ENCODE measurements at places on chromosomes 5 and 9.

DNA sequence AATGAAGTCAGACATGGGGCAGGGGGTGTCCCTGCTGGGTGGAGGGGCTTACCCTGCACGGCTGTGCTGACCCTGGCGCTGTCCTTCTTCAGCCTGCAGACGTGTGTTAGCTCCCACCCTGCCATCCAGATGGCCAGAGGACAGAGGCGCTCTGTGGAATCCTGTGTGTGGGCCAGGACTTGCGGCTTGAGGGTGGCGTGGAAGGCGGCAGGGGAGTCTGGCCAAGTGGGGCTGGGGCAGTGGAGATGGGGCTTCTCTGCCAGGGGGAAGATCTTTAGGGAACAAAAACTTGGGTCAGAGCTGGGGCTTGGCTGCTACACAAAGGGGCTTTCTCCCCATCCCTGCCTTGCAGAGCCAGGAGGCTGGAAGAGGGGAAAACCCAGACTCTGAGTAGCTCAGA is 46.5 kb upstream of the SYNPO start:
- no peak for DNase-seq

DNA sequence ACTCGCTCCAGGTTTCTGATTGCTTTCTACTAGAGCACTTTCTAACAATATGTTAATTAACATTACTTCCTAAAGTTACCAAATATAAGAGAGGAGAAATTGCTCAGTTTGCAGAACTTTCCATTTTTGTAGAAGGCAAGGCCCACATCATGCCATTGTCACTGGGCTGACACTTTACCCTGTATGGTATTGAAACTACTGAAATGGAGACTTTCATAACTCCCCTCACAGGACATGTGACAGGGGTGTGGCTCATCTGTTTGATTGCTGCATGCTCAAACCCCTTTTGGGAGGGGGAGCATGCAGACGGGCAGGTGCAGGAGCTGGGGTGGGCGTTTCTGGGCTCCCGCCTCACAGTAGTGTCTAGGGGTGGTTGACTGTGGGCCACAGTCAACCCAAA is 206.3 kb upstream of the GHR start:
- DNase-seq, result no peak

- no peak for DNase-seq
Observed at GRCh38 chr9:85987236-85987635, 46.3 kb downstream of the NAA35 start.

DNA sequence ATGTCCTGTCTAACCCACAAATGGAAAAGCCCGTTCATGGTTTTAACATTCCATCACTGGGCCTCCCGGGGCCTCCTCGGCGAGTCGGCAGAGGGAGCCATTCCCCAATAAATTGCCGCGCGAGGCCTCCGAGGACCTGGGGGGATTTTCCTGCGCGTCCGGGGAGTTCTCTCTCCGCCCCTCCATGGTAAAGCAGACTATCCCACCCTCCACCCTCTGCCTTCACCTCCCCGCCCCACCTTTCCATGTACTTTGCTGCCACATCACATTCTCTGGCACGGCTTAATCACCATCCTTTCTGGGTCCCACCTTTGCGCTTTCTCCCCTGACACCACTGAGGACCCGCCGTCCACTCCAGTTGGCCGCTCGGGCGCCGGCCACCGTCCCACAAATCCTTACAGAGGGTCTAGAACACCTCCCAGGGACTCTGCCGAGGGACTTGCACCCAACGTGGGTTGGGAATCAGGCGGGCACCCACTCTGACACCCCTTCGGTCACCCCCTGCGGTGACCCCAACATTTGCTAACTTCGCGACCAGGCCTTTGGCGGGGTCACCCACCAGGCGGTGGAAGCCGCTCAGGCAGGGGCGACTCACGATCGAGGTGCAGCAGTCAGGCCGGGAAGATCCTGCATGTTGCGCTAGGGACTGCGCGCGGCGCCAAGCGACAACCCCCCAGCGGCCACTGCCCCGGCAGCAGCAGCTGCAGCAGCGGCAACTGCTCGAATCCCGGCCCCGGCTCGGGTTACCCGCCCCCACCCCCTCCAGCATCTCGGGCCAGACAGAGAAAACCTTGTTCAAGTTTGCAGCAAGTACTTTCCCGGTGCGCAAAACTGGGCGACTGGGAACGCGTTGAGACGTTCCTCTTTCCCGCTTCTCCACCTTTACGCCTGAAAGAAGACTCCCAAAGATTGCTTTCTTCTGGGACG is at the start of gene MEGF10:
Gene MEGF10, plus strand, starts transcription at position 778 of the 927 bp plus-strand sequence. CDS start 40,513 bp downstream, outside the sequence.
- peak; percentile 17 for DNase-seq

DNA sequence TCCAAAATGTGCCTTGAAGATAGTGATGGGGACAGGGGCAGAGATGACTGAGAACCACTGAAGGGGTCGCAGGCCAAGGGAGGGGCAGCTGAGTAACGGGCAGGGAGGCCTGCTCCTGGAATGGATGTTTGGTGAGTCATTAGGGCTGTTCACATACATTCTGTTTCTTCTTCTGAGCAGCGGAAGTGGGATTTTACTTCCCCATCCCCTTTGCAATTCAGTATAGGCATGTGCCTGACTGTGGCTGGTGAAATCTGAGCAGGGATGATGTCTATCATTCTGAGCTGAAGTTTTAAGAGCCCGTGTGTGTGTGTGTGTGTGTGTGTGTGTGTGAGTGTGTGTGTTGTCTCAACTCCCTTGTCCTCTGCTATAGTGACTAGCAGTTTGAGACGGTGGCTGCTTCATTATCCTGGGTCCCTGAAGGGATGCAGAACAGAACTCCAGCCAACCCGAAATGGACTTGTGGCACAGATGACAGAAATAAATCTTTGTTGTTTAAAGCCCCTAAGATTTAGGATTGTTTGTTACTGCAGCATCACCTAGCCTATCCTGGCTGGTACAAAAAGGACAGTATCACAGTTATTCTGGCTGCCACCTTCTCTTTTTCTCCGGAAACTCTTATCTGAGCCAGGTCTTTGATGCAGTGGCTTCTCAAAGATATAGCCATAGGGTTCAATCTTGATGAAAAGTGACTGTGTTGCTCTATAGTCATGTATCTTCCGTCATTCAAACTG is 29.2 kb upstream of the TGFBI start:
- peak; percentile 97 for DNase-seq

DNA sequence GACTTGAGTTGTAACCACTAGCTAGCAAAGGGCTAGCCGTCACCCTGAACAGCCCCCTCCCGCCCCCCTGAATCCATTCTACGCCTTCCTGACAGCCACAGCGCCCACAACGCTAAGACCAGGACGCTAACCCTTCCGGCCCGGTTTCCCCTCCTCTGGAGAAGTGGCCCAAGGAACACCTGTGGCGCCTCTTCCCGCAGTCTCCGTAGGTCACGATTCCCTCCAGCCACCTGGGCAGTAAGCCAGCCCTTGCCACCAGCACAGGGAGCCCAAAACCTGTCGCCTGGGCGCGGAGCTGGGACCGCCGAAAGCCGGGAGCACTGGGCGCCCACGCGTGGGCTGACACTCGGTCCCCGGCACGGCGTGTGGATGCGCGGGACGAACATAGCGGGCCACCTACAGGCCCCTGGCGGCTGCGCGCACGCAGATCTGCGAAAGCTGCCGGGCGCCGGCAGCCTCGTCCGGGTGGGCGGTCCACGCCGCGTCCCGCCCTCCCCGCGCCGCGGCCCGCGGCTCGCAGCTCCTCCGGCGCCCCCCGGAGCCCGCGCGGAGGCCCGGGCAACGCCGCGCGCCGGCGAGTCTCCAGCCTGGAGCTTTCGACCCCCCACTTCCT is 596 bp downstream of the IRF1 start:
- peak; percentile 43 for DNase-seq

DNA sequence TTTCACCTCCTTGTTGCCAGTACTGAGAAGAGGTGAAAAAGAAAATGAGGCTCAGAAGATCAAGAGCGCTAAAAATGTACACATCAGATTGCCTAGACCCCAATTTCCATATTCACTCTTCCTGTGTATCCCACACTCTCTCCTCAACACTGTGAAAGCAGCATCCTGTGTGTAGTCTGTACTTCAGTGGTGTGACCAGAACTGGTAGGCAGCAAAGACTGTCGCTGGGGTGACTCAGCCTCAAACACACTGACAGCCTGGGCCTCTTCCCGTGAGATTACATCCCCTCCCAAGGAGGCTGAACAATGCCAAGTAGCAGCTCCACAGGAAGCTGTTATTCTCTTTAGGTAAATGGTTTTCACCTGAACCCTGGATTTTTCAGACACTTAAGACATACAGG is 135.5 kb downstream of the CCDC192 start:
- peak; percentile 64 for DNase-seq

DNA sequence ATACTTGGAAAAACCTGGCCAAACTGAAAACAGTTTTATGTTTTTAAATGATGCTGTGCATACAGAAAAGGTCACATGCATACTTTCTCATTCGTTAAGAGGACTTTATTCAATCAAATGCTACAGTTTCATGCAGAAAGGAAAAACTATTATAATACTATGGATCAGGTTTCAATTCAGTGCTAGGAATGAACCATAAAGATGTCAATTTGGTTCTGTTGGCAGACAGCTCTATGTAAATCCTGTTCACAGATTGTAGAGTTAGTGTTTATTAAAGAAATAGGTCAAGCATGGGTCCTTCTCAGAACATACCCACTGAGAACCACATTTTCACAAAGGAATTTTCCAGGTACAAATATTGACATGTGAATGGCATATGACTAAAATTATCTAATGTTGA is 57.1 kb downstream of the RETREG1 start:
- no peak for DNase-seq

DNA sequence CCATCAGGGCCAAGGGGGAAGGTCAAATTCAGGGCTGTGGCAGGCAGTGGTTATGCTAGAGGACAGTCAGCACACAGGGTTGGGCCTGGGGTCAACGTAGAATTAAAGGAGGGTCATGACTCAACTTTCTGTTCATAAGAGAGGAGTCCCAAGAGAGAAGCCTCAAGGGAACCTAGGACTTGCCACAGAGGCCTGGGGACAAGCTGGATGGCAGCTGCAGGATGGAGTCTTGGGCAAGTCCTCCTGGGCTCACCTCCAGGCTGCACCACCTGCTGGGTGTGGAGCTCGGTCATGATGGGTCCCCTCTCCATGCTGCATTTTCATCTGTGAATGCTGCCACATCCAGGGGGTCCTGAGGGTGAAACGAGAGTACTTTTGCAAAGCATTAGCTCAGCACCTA is 9.0 kb upstream of the WNK2 start:
- DNase-seq, result no peak

DNA sequence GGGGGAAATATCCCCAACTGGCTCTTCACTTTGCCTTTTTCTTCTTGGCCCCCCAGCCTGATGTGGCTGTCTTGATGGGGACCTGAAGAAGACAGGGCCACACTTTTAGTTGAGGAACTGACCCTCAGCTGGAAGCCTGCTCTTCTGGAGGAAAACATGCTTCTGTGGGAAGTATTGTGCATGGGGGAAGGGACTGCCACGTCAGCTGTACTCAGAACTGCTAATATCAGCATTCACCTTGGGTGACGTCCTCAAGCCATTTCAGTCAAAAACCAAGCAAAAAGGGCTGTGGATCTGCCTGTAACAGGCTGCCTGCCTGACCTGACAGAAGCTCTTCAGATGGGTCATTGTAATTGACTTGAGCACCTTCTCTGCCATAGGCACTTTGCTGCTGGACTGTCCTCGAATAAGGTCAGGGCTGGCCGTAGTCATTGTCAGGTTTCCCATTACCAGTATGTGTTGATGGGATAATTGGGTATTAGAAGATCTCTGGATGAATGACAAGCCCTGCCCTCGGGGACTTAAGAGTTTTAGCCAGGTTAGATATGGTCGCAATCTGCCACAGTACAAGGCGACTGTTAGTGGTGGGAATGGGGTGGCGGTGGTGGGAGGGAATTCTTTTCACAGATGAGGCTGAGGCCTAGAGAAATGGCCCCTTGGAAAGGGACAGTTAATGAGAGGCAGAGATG is 10.4 kb downstream of the RAI14 start:
- DNase-seq, result no peak

DNA sequence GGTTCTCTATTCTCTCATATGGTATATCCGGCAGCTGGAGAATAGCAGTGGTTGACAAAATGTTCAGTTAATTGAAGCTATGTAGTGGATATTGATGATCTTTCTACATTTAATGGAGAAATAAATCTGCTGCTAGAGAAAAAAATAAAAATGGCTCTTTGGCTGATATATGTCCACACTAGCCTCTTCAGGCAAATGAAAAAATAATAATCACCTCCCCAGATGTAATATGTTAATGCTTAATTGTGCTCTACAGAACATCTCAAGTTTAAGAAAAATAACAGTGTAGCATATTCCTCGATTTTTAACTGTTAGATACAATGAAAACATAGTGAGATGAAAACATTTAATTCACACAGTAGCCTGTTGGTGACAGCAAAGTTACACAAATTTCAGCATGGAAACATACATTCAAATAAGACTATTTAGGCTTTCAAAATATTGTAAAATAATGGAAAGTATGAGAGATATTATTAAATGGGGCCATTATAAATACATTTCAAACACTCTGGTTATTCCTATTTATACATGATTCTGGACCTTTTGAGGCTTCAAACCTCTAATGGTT is 543.0 kb downstream of the MAT2B start:
- peak; percentile 44 for DNase-seq

DNA sequence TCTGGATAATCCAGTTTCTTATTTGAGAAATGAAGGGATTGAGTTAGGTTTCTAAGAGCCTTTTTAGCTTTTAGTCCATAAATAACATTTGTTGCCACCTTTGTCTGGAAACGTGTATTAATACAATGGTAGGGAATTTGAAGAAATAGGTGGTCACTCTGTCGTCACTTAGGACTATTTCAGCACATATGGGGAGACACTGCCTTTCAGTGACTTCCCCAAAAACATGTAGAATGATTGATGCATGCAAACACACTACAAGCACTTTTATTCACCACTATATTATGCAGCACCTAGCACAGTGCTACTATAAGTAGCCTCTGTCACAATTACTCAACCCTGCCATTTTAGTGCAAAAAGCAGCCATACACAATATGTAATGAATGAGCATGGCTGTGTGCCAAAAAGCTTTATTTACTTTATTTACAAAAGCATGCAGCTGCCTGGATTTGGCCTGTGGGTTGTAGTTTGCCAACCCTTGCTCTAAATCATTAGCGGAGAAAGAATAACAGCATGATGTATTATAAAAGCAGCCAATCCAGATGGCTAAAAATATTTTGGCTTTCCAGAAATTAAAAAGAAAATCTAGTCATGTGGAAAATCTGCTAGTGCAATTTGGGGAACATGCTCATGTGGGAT is 154.2 kb upstream of the HMHB1 start:
- no peak for DNase-seq

GRCh38 chr5:53120165-53120564 is 10.6 kb upstream of the MOCS2 start:
- no peak for DNase-seq

- DNase-seq, result peak; percentile 35
Observed at GRCh38 chr5:78377056-78377717, 16.8 kb downstream of the SCAMP1 start.

- DNase-seq, result peak; percentile 66
Observed at GRCh38 chr5:10691826-10692785, 68.9 kb downstream of the DAP start.
